Spinal cord (tissue), 10 donors: ENCODE measurements at places on chromosomes 12 and 14. TPM values are rescaled to one million over a fixed set of nuclear protein-coding genes. Genes with fewer than 3 reads are reported as not detected.

- DNase-seq = no peak
- H3K27ac ChIP-seq = no peak overlapping the region
- H3K4me1 ChIP-seq = peaks cover 3% of the 10 kb centered on the region
- no peak overlapping the region for H3K4me3 ChIP-seq
- no peaks in the 10 kb centered on the region for H3K27me3 ChIP-seq
- H3K36me3 ChIP-seq = no peaks in the 10 kb centered on the region
These were observed 352.0 kb downstream of the ZFP36L1 start for GRCh38 chr14:68440820-68441219.

GRCh38 chr12:62621101-62621638 lies 154.5 kb downstream of the MON2 start:
- H3K27me3 ChIP-seq = no peaks in the 10 kb centered on the region
- H3K4me3 ChIP-seq = no peak overlapping the region
- H3K4me1 ChIP-seq = no peaks in the 10 kb centered on the region
- H3K27ac ChIP-seq = no peak overlapping the region
- H3K36me3 ChIP-seq = no peaks in the 10 kb centered on the region

GRCh38 chr12:47967461-47968321 lies 4.3 kb downstream of the TMEM106C start:
- no peak overlapping the region for H3K27ac ChIP-seq
- H3K4me3 ChIP-seq = no peak overlapping the region
- no peaks in the 10 kb centered on the region for H3K27me3 ChIP-seq
- DNase-seq = no peak

The BEGAIN gene
- 4.9 TPM for total RNA-seq

The CLEC4D gene
- 2.6 TPM for total RNA-seq

- H3K4me3 ChIP-seq = no peak overlapping the region
- H3K4me1 ChIP-seq = no peaks in the 10 kb centered on the region
- H3K27me3 ChIP-seq = no peaks in the 10 kb centered on the region
- H3K27ac ChIP-seq = no peak overlapping the region
These were observed 996.2 kb upstream of the FLRT2 start for GRCh38 chr14:84533791-84534190.

The ASCL1 gene
- total RNA-seq = 7.6 TPM

The SDR9C7 gene
- total RNA-seq = not detected

- H3K27me3 ChIP-seq = no peaks in the 10 kb centered on the region
- H3K4me3 ChIP-seq = no peak overlapping the region
- no peaks in the 10 kb centered on the region for H3K4me1 ChIP-seq
- H3K27ac ChIP-seq = no peak overlapping the region
- no peak for DNase-seq
These were observed 492.5 kb downstream of the FUT8 start for GRCh38 chr14:65904988-65905387.

The LMO3 gene
- 113 TPM for total RNA-seq

- no peak for DNase-seq
- H3K4me3 ChIP-seq = no peak overlapping the region
- H3K36me3 ChIP-seq = no peaks in the 10 kb centered on the region
- H3K27me3 ChIP-seq = no peaks in the 10 kb centered on the region
- no peaks in the 10 kb centered on the region for H3K4me1 ChIP-seq
These were observed 88.2 kb downstream of the CCDC91 start for GRCh38 chr12:28278499-28278898.

The MGP gene
- total RNA-seq = 326 TPM

DNA sequence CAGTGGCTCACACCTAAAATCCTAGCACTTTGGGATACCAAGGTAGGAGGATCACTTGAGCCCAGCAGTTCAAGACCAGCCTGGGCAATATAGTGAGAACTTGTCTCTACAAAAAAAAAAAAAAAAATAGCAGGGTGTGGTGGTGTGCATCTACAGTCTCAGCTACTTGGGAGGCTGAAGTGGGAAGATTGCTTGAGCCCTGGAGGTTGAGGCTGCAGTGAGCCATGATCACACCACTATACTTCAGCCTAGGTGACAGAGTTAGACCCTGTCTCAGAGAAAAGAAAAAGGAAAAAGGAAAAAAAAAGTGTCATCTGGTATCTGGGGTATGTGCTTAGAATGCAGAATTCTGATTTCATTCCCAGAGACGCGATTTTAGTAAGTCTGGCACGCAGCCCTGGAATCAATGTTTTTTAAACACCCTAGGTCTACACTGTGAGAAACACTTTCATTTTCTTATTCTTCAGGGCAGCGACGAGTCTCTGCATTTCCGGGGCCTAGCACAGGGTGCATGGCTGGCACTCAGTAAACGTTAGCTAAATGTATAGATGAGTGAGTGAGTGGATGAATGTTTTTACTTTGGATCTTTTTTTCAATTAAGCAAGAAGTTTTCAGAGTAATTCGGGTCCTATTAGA lies 243.8 kb upstream of the PWP1 start:
- no peaks in the 10 kb centered on the region for H3K27me3 ChIP-seq
- no peaks in the 10 kb centered on the region for H3K36me3 ChIP-seq
- peak; percentile 90 for DNase-seq
- H3K4me3 ChIP-seq = no peak overlapping the region
- H3K4me1 ChIP-seq = no peaks in the 10 kb centered on the region

DNA sequence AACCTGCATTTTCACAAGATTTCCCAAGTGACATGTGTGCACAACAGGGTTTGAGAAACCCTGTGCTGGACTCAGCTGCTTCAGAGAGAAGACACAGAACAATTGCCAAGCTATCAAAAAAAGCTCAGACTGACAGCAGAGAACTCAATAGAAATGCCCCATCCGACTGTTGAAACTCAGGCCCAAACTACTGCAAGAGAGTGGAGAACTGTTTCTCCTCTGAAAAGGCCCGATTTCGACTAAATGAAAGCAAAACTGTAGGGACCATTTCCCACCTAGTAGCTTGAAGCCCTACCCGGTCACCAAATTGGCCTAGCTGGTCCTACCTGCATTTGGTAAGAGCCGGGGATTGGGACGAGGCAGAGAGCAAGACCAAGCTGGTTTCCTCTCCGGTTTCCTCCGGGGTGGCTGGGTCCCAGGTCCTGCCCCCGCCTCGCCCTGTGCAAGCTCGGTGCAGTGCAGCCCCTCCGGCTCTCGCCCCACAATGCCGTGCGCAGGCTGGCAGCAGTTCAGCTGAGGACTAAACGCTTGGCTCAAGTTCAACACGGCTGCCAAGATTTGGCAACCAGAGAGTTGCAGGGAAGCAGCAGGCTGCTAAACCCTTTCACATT lies 1180.6 kb downstream of the VRK1 start:
- H3K27ac ChIP-seq = peak overlapping the region; percentile 82
- no peaks in the 10 kb centered on the region for H3K36me3 ChIP-seq
- no peaks in the 10 kb centered on the region for H3K27me3 ChIP-seq
- DNase-seq = peak; percentile 85
- peak overlapping the region; percentile 26 for H3K4me3 ChIP-seq
- H3K4me1 ChIP-seq = peaks cover 23% of the 10 kb centered on the region

DNA sequence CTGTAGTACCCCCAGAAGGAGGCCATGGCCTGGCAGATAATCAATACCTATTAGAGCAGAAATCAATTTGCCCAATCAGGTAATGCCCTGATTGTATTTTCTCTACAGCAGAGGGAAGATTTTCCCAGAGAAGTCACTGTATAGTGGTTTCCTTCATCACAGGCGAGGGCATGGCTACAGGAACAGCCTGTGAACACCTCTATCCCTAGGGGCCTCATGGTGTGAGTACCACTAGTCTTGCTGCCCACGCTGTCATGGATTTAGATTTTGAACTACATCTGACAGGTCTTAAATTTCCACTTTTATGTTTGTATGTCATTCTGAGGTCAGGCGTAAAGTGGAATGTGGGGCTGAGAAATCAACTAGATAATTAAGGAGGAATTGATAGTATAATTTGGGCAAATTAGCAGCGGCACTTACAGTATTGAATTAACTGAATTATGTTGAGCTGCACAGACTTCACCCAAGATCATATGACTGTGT lies 42.4 kb upstream of the STXBP6 start:
- no peak overlapping the region for H3K27ac ChIP-seq
- no peak overlapping the region for H3K4me3 ChIP-seq
- no peaks in the 10 kb centered on the region for H3K36me3 ChIP-seq
- DNase-seq = no peak
- H3K27me3 ChIP-seq = no peaks in the 10 kb centered on the region

The TMEM233 gene
- total RNA-seq = 23.7 TPM

DNA sequence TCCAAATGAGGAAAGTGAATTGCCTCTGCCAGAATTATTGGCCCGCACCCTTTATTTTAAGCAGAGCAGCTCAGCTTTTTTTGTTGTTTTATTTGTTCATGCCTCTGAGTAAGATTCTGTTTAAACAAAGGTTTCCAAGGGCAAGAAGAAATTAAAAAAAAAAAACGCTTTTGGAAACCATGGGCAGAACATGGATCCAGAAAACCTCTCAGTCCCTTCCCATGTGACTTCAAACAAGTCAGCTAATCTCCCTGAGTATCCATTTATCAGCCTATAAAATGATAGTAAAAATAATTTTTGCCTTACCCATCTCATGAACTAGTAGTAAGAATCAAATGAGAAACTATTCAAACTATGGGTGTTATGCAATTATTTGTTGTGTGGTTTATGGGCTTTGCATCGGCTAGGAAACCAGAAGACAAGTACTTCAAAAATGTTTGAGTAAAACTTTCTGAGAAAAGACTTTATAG lies 27.6 kb downstream of the KITLG start:
- no peaks in the 10 kb centered on the region for H3K27me3 ChIP-seq
- no peak for DNase-seq
